HEK293T (cell line): ENCODE measurements at places on chromosomes 12 and 14.

DNA sequence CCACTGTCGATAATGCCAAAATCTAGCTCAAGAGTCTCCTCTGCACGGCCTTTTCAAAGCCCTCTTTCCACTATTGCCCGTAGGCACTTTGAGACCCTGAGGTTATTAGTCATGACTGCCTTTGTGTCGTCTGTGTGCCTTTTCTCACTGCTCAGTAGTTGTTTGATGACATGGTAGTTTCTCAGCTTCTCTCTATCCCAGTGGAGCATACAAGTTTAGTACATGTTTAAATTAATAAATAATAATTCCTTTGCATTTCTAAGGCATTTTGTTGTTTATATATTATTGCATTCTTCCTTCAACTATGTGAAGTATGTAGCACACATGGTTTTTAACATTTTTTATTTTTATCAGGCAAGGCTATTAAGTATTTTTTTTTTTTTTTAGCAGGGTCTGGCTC lies 458.1 kb downstream of the PCNX1 start:
- DNase-seq: no peak

DNA sequence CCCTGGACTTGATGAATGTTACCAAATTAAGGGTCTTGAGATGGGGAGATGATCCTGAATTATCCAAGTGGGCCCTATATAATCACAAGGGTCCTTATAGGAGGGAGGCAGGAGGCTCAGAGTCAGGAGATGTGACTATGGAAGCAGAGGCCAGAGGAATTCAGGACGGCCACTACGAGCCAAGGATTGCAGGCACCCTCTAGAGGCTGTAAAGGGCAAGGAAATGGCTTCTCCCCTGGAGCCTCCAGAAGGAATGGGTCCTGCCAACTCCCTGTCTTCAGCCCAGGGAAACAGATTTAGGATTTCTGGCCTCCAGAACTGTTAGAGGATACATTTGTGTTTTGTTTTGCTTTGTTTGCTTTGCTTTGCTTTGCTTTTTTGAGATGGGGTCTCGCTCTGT lies 8.8 kb downstream of the BDKRB1 start:
- peak; percentile 21 for DNase-seq

- DNase-seq: no peak
These were observed at the start of gene CELA1 for GRCh38 chr12:51346581-51346980. Gene CELA1, minus strand, starts transcription at chr12:51346679. Its CDS starts 41 bp downstream, at chr12:51346638.

GRCh38 chr12:125249066-125249824 lies 184.0 kb downstream of the AACS start:
- DNase-seq: no peak

GRCh38 chr14:81289516-81289915 lies 68.8 kb upstream of the GTF2A1 start:
- DNase-seq: no peak

- no peak for DNase-seq
These were observed 121.7 kb upstream of the MDM1 start for GRCh38 chr12:68453876-68454275.
